ENCODE measurements at places on chromosomes 1 and 21.

GRCh38 chr1:21200767-21201166, 24.1 kb upstream of the EIF4G3 start:
- no peak for DNase-seq

DNA sequence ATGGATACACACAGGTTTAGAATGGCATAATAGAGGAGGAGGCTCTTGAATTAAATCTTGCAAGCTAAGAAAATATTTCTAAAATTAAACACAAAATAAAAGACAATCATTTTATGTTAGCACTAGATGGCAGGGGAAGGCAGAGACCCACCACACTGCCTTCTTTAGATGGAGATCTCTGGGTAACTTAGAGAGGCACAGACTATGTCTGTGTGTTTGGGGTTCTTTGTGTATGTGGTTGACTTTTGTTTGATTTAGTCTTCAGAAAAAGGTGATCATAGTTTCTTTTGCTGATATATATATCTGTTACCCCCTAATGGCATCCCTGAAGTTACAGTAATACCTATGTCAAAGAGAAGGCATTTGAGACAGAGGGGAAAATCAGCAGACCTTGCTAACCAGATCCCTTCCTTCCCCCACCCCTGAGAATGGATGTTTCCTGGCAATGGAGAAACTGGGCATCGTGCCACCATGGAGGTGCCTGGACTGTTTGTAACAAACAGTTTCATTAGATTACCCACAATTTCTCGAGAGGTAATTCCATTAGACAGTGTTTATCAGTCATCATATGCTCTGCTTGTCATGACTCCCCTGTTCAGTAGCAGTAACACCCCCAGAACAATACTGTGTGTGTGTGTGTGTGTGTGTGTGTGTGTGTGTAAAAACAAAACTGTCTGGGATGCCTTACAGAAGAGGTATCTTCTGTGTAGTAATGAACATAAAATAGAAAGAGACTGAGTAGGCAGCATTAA, 228.3 kb upstream of the DEPDC1 start:
- peak; percentile 55 for DNase-seq

DNA sequence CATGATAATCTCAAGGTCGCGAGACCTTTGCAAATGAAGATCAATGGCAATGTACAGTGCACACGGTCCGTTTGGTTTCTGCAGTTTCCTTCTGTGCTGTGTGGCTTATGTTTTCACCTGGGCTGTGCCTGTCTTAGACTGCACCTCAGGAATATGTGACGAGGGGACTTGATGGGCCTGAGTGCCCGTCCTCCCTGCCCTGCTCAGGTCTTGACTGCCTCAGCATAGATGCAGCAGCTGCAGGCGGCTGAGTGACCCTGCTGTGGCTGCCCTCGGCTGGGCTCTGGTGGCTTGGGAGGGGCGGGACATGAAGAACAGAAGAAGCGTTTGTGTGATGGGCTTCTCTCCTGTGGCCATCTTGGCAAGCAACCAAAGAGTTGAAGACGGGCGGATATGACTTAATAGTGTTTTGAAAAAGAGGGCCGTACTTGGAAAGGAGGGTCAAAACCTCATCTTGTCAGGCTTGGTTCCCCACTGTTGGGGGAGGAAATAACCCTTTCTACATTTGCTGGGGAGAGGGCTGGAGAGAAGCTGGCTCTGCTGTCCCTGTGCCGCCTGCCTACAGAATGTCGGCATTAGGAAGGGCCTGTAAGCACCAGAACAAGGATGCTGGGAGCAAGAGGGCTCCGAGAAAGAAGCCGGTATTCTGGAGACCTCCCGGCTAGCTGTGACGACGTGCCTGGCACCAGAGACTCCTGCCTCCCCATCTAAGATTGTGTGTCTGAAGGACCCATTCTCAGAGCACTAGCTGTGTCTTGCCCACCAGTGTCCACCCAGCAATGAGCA, 7.1 kb downstream of the MYBPHL start:
- DNase-seq: no peak

GRCh38 chr1:76481672-76482071, 385.6 kb upstream of the ST6GALNAC5 start:
- no peak for DNase-seq

DNA sequence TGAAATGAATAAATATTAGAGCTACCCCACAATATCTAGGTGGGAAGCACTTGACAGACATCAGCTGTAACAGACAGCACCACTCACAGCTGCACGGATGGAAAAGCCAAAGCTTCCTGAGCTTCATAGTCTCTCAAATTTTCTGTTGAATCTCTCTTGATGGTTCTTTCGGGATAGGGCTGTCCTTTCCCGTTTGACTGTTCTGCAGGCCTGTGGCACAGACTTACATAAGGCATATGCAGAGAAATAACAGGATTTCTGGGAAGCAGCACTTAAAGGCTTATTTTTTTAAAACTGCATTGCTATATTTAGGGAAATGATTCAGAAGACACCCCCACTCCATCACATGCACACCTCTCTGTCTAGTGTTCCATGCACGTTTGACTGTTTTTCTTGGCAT, 77.5 kb downstream of the ZNF648 start:
- DNase-seq: no peak

DNA sequence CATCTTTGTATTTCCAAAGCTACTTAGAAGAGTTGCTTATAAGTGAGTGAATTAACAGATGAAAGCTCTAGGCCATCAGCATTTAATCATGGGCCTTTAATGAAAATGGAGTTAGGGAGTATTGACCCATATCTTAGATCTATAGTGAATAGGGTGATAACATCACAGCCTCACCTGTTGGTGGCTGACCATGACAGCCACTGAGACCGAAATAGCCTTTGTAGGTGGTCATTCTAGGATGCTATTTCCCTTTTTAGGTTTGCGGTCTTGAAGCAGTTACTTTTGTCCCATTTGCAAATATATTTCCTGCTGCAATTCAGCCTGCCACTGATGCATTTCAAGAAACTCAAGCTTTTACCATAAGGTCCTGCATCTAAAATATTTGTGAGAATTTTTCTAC, 410.1 kb upstream of the LYPLAL1 start:
- DNase-seq: no peak

DNA sequence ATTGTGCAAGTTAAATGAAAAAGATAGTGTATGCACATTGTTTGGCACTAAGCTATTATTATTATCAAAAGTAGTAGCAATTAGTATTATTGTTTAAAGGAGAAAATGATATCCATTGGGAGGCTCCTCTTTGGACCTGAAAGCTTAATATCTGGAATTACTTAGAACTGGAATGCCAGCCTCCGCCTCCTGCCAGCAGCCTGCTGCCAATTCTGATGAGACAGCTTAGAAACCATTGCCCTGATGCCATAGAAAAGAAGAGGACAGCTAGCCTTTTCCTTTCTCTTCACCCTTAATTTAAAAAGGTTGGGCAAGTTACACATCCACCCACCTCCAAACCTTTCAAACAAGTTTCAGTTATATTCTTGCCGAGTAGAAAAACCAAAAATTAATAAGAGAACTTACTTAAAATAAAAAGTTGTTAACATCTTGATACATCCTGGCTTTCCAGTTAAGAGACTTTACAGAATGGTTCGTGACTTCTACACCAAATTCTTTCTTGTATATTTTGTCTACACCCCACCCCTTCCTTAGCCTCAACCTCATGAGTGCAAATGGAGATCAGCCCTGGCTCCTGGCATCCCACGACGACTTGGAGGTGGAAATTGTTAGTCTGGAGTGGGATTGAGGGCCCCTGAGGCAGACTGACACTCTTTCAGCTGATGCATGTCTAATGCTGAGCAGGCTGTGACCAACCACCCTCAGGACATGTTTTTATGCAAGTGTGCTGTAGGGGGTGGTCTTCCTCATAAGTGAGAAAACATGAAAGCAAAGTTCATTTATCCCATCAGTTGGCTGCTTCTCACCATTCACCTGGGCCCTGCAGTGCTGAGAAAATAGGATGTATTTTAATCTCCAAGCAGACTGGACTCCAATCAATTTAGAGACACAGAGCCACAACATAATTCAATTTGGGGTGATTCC, 120.6 kb downstream of the KCNJ15 start:
- no peak for DNase-seq

DNA sequence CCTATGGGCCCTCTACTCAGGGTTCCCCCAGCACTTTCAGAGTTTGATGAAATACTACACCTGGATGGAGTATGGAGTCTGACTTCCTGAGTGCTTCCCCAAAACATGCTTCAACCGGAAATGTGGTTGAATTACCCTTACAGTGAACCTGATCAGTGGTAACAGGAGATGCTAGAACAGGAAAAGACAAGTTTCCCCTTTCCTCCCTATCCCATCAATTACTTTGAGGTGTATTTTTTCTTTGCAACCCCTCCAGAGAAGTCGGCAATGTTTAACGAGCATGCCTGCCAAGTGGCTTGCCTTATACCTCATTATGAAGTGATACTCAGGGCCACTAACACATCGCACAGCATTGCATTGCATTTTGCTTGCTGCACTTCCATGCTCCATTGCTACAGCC, 7.0 kb downstream of the KRTAP15-1 start:
- peak; percentile 2 for DNase-seq

DNA sequence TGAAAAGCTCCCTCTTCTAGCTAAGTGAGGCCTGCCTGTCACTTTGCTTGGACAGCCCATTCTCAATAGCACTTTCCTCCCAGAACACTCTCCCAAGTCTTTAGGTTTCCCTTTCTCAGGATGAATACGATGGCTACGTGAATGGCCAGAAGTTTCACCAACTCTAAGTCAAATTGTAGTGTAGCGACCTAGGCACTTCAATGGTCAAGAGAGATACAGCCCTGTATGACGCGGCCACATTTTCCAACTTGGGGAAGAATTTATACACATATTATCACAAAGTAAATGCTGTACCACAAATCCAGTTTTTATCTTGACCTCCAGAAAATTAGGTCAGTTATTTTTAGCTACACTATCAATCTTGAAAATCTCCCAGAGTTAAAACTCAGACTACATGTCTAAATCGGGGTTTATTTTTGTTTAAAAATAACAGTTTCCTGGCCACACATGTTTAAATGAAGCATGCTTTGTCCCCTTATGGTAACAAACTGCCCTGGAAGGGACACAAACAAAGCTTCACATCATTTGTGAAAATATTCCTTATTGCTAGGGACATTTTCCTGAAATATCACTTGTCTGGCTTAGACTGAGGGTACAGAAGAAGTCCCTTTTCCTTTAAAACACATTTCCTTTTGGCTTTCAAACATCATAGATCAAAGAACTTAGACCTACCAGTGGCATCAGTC, 192.6 kb downstream of the GABPA start:
- DNase-seq: no peak

GRCh38 chr1:91440847-91441246, 36.2 kb upstream of the HFM1 start:
- DNase-seq: peak; percentile 64

GRCh38 chr1:200245473-200245872, 164.4 kb downstream of the ZNF281 start:
- no peak for DNase-seq

GRCh38 chr1:25893116-25893515, 13.1 kb downstream of the STMN1 start:
- no peak for DNase-seq

DNA sequence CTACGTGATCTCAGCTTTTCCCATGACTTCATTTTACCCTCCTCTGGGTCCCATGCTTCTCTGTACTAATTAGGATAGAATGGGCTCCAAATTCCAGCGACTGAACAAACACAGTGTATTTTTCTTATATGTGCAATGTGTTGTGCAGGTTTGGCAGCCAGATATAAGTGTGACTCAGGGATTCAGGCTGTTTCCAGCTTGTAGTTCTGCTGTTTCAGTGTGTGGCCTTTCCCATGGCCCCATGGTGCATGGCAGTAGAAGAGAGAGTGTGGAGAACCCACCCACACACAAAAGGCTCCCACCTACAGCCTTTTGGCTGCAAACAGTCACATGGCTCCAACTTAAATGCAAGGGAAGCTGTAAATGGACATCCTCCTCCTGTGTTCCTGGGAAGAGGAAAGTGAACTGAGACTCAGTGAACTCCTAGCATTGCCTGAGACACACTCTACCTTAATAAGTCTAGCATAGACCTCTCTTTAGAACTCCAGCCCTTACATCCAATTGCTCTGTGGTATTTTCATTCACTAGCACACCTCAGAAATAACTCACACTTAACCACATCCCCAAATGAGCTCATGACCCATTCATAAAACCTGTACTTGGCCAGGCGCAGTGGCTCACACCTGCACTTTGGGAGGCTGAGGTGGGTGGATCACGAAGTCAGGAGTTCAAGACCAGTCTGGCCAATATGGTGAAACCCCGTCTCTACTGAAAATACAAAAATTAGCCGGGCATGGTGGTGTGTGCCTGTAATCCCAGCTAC, 58.7 kb downstream of the KIAA0040 start:
- no peak for DNase-seq

DNA sequence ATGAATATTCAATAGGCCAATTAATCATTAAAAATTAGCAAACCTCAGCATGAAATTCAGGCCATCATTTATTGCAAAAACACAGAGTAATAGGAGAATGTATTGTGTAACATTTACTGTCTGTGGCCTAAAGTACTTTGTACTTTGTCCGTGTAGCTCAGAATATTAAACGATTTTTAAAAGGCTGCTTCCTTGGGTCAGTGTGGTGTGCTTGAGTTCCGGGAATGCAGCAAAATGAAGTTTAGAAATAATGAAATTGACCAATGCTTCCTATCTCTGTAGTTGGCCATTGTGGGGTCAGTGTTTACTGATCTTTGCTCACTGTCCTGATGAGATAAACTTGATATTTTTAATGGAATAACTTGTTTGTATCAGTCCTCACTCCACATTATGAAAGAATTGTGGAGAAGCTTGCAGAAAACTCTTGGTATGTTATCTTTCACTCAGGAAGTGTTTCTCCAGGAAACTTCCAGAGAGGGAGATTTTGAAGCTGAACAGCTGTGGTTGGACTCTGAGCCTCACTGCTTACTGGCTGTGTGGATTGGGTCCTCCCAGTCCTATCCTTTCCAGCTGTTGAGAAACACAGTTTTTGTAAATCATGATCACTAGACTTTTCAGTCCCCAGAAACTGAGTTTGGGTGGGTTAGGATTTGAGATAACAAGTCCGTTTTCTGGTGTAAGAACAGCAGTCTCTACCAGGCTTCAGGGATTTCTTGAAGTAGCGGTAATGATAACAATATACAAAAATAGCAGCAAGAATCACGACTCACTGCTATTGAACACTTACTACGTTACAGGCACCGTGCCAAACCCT, 19.2 kb upstream of the MTARC1 start:
- DNase-seq: no peak

GRCh38 chr1:177119311-177119710, 45.2 kb downstream of the ASTN1 start:
- peak; percentile 18 for DNase-seq

GRCh38 chr1:162732566-162733335, 57.8 kb upstream of the HSD17B7 start:
- DNase-seq: no peak

- peak; percentile 96 for DNase-seq
Measured at GRCh38 chr1:178726087-178726517, 1.1 kb downstream of the RALGPS2 start.

DNA sequence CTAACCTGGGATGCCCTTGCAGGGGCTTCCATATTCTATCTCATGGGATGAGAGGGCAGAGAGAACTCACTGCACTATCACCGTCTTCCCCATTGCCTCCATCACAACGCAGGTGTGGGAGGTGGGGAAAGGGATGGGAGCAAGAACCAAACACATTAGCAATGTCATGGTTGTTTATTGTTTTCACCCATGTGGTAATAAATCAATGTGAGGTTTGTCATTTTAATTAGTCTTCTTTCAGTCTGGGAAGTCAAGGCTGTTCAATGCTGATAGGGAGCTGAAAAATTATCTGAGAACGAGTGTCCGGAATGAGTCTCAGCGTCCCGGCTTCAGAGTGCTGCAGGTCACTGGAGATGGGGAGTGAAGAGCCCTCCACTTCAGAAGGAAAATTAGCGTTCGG, 268.5 kb downstream of the DUSP10 start:
- DNase-seq: no peak
